ENCODE measurements at places on chromosomes 1 and 21.

- no peak for DNase-seq
Observed at GRCh38 chr1:171868217-171868803, 27.0 kb downstream of the DNM3 start.

DNA sequence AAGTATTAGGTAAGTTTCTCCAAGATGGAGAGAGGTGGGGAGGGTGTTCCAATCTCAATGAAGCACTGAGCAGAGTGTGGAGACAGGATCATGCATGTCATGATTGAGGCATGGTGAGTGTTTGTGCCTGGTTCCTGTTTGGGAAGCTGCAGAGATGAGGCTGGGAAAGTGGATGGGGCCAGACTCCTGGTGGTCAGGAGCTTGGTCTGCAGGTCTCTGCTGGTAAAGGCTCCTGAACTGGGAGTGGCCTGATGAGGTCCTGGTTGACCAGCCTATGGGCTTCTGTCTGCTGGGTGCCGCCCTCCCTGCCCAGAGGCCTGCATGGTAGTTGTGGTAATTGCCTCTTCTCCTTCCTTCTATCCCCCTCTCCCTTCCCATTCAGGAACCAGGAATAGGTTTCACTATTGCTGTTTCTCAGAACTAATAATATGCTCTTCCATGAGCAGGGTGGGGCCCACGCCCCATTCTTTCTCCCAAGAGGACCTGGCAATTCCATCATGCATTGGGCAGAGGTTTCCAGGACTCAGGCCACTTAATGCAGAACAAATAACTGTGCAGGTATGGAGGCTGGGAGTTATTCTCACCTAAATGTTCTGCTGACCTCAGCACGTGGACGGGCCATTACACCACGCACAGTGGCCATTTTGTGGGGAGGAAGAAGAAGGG, 24.5 kb downstream of the PROK1 start:
- peak; percentile 20 for DNase-seq

- no peak for DNase-seq
Observed at GRCh38 chr1:66867501-66867900, 57.2 kb downstream of the DNAI4 start.

- no peak for DNase-seq
Observed at GRCh38 chr1:163120372-163120771, 51.2 kb downstream of the RGS4 start.

DNA sequence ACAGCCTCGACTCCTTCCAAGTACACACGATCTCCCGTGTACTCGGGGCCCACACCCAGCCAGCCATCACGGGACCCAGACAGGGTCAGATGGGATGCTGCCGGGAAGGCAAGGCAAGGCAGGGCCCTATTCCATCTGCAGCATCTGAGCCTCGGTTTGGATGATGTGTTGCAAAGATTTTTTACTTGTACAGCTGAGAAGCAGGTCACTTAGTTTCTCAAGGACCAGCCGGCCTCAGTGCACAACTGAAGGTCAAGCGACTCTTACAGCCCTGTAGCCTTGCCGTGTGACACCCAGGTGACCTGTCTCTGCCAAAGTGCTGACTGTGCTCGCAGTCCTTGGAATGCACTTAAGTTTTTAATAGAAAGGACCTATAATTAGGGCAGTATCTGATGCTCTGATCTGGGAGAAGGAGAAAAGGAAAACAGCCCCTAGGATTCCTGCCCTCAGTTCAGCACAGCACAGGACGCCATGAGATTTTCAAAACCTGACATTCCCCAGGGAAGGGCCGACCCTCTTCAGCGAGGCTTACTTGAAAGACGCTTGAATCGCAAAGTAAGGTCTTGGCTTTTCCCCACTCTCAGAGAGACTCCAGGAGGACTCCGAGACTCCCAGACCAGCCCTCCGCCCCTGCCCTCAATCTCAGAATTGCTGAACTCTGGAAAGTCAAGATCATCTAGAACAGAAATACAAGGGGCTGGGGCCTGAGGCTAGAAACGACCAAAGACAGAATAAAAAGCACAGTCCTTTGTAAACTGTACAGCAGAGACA, 1.3 kb downstream of the GPR157 start:
- DNase-seq, result peak; percentile 40

DNA sequence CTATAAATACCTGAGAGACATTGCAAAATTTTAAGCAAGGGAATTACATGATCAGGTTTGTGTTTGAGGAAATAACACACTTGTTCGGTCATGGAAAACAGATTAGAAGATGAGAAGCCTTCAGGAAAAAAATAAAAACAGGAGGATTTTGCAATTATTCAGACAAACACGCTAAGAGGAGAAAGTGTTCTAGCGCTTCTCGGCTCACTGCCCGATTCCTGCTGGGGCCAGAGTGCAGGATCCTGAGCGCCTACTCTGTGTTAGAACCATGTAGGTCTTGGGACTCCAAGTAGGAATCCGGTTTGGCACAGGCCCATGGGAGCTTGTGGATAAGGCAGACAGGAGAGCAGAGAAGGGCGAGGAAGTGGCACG, 8.1 kb upstream of the PRELP start:
- no peak for DNase-seq

DNA sequence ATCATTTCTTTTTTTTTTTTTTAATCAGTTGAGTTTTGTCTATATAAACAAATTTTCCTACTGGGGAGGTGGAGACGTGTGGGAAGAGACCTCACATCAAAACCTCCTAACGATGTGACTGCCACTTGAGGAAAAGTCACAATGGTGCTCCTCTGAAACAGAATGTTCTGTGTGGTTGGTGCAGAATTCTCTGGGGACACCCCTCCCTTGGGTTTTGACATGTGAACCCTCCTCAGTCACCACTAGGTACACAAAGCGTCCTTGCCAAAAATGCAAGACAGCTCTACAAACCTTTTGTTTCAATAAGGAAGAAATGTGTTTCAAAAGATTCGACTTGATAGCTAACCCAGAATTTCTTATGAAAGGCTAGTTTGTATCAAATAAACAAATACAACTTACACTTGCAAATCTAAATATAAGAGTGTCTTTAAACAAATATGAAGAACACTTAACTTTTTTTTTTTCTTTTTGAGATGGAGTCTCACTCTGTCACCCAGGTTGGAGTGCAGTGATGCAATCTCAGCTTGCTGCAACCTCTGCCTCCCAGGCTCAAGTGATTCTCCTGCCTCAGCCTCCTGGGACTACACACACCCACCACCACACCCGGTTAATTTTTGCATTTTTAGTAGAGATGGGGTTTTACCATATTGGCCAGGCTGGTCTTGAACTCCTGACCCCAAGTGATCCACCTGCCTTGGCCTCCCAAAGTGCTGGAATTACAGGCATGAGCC, 9.3 kb downstream of the SLC25A24 start:
- DNase-seq, result no peak

Measured in DMS53 (cell line).